NCI-H1105 (cell line): ENCODE measurements at places on chromosomes 5 and 9.

GRCh38 chr5:120358949-120359348, 105.2 kb upstream of the PRR16 start:
- no peak for DNase-seq

DNA sequence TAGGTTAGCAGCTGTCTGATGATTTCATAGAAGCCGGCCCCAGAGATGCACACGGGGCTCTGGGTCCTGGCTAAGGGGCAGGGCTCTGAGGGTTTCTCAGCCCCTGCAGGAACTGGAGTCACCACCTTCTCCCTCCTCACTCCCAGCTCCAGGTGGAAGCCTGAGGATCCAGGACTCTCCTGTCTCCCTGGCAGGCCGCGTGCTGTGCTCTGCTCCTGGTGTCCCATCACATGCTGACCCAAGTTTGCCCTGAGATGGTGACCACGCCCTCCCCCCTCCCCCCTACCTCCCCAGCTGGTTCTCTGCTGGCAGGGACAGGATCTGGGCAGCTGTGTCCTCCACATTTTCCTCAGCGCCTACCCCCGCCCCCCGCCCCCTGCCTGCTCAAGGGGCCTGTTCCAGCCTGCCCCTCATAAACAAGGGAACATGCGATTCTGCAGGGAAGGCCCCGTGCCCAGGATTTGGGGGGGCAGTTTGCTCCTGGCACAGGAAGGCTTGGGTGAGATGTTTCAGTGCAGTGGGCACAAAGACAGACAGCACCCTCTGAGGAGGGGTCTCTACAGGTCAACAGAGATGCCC, 87.4 kb downstream of the PSD2 start:
- peak; percentile 64 for DNase-seq

GRCh38 chr5:90529939-90530677, 724 bp upstream of the LYSMD3 start:
- DNase-seq = peak; percentile 16

DNA sequence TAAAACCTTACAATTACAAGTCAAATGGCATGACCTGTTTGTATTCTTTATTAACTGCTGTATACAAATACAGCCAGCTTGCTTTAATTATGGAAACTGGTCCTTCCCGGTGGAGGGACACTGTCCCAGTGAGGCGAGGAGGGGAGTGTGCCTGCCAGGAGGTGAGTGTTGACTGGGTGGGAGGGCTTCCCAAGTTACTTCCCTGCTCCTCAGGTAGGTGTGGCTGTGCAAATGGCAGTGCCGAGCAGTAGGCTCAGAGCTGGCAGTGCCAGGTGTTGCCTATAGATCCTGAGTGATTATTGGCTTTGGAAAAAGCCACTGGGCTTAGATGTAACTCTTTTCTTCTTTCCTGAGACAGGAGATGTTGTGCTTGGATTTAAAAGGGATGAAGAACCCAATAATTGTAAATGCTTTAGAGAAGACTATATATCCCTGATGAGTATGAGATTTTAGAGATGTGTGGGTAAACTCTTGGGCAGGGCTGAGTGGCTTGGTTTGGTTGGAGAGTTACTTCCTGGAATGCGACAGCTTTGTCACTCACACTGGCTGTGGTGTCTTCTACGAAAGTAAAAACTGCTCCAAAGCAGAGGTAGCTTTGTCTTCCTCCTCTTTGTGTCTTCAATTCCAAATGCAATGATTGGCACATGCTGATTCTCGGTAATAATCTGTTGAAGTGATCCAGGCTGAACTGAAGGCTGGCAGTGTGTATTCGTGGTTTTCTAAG, 43.7 kb downstream of the GLRX start:
- DNase-seq = no peak

- DNase-seq = no peak
Measured at GRCh38 chr5:140796718-140797095, 2.1 kb downstream of the PCDHA2 start.

- no peak for DNase-seq
Measured at GRCh38 chr9:30524311-30524710, 1860.1 kb upstream of the ACO1 start.

DNA sequence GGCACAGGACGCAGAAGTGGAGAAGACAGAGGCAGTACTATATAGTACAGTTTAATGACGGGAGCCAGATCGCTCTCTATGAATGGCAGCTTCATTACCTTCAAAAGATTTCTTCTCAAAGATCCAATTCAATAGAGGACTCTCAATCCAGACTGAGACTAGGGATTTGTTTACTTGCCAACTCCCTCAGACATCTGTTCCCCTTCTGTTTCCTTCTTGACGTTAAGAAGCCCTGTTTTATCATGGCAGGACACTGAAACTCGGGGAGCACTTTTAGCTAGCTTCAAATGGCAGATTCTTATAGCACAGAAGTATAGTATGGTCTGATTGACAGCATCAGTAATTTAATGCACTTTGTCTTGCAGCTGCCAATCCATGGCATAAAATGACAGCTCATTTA, 747.3 kb upstream of the C9orf72 start:
- no peak for DNase-seq

- no peak for DNase-seq
Measured at GRCh38 chr5:82982846-82983245, 94.3 kb downstream of the TMEM167A start.

- no peak for DNase-seq
Measured at GRCh38 chr9:126797903-126798302, 6.9 kb upstream of the ZBTB43 start.

- no peak for DNase-seq
Measured at GRCh38 chr5:168168978-168169698, 122.3 kb upstream of the WWC1 start.
